ENCODE measurements at places on chromosomes 13 and 19.

- no peak for DNase-seq
Measured at GRCh38 chr13:32224916-32225315, 90.2 kb downstream of the ZAR1L start.

- DNase-seq = no peak
Measured at GRCh38 chr19:38134540-38135149, 89.4 kb downstream of the DPF1 start.

DNA sequence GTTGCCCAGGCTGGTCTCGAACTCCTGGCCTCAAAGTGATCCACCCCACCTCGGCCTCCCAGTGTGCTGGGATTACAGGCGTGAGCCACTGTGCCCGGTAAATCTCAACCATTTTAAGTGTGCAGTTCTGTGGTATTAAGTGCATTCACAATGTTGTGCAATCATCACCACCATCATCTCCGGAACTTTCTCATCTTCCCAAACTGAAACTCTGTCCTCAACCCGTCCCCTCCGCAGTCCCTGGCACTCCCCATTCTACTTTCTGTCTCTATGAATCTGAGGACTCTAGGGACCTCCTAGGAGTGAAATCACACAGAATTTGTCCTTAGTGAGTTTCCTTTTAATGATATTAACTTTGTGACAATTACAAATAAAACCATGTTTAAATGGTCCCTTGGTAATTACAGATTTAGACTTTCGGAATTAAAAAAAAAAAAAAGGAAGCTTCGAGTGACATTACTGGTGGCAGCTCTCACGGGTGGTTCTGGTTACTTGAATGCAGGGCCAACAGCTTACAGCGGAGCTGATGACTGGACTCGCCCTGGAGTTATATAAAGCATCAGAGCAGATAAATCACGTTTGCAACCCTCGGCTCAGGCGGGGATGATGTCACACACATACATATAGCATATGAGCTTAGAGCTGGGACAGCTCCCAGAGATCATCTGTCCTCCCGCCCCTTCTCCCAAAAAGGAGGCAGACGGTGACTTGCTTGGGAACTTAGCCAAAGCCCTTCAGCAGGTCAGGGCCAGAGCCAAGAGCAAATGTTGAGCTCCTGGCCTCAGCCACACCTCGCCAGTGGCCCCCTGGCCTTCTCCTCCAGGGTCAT is 89.8 kb downstream of the ZNF557 start:
- no peak for DNase-seq

DNA sequence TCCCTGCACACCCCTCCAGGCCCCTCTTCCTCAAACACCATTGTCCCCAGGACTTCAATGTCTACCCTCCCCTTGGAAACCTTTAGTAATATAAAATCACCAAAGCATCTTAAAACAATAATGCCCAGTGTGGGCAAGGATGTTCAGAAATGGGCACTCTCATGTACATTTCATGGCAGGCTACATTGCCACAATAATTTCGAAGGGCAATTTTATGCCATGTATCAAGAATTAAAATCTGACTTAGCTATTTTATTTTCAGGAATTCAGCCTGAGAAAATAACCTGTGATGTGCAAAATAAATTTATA is 35.8 kb upstream of the IGSF23 start:
- no peak for DNase-seq

DNA sequence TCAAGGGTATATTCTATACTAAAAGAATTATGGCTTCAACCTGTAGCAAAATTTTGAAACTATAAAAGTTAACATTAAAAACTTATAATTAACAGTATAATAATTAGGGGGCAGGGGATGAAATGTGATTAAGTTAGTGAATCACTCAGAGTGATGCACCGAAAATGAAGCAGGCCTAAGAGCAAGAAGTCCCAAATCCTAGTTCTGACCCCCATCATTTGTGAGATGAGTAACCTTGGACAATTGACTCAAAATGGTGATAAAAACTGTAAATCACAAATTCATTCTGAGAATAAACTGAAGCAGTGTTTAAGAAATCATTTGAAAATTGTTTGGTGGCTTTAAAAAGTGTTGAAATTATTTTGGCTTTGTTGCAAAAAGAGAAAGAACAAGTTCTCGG is 56.8 kb downstream of the KLF12 start:
- no peak for DNase-seq

DNA sequence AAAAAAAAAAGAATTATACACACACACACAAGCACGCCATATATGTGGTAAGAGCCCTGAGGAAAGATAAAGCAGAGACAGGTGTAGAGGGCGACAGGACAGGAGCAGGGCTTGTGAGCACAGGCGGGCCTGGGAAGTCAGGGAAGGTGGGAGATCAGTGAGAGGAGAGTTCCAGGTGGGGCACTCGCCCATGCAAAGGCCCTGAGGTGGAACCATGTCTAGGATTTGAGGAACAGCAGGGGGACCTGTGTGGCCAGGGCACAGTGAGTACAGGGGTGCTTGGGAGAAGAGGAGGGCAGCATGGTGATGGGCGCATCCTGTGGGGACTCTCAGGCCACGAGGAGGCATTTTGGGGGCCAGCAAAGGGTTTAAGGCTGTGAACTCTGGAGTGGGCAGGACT is 32.5 kb upstream of the NCCRP1 start:
- no peak for DNase-seq

GRCh38 chr19:4260613-4261191 is 13.8 kb downstream of the YJU2 start:
- DNase-seq = no peak

DNA sequence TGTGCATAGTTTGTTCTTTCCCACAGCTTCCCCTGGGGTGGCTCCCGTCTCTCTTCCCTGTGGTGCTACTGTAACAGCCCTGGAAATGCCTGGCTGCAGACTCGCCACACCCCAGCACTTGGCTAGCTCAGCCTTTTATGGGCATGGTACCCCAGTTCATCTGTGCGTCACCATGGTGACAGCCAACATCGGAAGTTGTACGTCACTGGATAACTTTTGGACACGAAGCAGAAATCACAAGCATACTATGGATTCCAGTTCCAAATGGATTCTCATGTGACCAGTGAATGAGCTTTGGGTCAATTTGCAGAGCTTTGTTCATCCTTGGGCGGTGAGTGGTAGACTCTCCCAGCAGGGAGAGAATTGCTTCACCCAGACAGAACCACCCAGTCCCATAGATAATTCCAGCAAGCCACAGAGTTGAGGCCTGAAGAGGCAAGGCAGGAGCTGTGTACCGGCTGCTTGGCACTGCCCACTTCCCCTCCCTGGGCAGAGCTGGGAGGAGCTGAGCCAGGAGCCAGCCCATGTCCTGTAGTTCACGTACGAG is 54.4 kb downstream of the COL4A2 start:
- no peak for DNase-seq

GRCh38 chr13:36606060-36606459 is 67.8 kb upstream of the SERTM1 start:
- DNase-seq = no peak

- no peak for DNase-seq
Measured at GRCh38 chr13:109899316-109899715, 112.9 kb upstream of the IRS2 start.

DNA sequence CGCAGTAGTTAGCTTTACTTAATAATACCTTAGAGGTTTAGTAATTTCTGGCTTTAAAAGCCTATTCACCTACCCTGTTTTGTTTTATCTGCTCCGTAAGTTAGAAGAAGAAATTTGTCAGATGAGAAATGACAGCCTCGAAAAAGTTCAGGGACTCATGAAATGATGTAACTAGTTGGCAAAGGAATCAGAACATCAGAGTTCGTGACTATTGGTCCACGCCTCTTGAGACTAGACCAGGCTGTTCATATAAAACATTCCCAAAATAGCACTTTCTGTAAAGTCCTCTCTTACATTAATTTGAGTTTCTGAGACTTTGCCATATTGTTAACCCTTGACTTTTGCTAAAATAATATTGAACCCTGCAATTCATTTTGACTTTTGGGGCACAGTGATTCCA is 92.0 kb downstream of the HS6ST3 start:
- DNase-seq = no peak

DNA sequence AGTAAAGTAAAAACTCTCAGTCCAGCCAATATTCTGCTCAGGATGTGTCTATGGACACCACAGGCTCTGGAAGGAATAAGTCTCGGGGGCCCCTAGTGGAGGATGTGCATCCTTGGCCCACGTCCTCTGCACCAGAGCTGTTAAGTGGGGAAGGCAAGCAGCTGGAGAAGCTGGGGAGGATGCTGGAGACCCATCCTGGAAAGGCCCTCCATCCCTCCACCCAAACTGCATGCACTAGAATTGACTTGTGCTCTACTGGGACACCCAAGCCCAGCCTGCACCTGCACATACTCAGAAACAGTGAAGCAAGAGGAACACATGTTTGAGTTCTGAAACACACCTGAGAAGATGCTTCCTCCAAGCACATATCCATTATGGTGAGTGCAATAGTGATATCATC is 307.8 kb downstream of the TSHZ3 start:
- no peak for DNase-seq

- no peak for DNase-seq
Measured at GRCh38 chr13:70237131-70237530, 128.9 kb upstream of the KLHL1 start.

GRCh38 chr13:28041031-28041461 is 52.6 kb upstream of the URAD start:
- DNase-seq = no peak

DNA sequence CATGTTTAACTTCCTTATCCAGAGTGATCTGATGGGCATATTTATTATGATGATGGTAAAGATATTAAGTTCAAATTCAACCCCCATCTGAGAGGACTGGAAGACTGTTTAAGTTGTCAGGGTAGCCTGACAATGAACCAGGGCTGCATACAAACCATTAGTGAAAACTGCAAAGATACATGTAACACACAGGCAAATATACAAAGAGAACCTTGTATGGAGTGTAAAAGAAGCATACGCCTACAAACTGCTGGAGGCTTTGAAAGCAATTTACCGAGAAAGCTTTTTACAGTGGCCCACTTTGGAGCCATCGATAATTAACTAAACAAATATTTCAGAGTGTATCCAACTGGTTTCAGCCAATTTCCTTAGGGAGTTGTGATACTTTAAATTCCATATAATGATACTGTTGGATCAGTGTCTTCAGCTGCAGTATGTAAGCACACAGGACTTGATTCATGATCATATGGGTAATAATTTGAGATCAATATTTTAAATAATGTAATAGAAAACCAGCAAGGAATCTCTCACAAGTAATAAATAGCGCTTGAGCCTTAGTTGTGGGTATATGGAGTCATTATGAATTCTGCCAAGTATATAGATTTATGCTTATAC is 231.5 kb upstream of the SPRY2 start:
- no peak for DNase-seq

GRCh38 chr19:4576016-4576933 is 16.8 kb upstream of the SEMA6B start:
- DNase-seq = peak; percentile 74

- no peak for DNase-seq
Measured at GRCh38 chr13:80012251-80012650, 328.7 kb downstream of the SPRY2 start.

DNA sequence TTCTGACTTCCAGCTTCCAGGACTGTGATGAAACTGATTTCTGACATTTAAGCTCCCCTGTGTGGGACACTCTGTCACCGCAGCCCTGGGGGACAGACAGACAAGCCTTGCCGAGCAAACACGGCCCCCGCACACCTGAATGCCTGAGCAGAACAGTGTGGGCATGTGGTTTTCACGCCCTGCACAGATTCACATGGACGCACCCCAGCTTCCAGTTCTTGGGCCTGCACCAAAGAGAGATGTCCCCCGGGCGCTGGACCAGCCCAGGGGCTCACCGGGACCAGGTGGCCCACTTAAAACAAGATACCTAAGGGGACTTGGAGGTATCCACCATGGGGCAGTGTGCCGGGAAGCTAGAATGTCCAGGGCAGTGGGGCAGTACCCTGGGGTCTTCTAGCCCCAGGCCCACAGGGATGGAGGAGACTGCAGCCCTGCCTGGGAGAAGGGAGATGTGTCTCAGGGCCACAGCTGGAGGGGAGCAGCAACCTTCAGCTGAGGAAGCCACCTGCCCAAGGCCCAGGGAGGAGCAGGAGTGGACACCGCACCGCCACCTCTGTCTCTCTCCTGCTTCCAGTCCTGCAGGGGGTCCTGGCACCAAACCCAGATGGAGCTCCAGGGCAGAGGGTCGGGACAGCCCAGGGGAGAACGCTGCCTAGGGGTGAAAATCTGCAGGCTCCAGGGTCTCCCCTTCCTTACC is 50.5 kb downstream of the SOX1 start:
- no peak for DNase-seq

- no peak for DNase-seq
Measured at GRCh38 chr13:87498681-87499080, 172.5 kb upstream of the SLITRK5 start.

DNA sequence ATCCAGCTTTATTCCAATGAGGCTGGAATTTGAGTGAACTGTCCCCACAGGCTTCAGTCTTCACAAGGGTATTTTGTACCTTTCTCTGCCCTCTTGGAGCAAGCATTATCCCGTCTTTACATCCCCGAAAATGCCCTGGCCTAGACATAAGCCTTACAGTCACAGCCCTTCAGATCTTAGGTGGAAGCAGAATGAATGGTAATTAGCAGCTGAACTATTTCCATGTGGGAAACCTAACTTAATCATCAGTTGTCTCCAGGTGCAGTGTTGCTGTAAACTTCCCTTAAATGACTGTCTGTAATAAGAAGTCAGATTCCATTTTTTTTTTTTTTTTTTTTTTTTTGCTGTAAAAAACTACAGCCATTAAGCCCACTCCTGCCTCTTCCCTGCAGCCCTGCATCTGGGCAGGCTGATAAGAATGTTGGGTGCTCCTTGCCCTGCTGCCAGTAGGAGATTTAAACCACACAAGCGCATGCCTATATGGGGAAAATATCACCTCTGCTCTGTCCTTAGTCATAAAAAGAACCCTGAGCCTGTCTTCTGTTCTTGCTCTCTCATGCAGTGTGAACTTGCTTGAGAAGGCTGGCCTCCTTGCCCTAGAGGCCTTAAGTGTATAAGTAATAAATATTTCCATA is 426.8 kb upstream of the SLITRK5 start:
- no peak for DNase-seq

DNA sequence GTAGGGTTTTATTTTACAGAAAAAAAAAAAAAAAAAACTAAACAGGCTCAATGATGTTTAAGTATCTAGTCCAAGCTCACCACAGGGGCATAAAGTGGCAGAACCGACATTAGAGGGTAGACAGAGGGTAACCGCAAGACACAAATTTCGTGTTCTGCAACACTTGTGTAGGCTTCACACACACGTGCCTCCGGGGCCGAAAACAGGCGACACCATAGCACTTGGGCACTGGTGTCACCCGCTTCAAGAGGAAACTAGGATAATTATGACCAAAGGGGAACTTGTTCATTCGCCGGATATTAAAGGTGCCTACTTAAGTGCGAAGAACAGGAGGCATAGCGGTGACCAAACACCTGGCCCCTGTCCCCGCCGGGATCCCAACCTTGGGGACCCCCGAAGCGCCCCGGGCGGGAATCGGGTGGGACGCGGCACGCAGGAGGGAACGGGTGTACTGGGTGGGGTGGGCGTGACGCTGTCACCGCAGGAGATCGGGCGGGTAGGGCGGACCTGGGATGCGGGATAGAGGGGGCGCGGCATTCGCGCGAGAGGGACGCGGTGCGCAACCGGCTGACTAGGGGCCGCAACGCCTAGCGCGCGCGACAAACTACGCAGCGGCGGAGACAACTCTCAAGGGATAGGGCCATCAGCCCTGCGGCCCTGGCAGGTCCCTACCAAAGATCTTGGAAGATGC is 558 bp downstream of the MZT1 start:
- DNase-seq = peak; percentile 22

Data from GM12892 (cell line).